ENCODE measurements at places on chromosomes 4 and X.

DNA sequence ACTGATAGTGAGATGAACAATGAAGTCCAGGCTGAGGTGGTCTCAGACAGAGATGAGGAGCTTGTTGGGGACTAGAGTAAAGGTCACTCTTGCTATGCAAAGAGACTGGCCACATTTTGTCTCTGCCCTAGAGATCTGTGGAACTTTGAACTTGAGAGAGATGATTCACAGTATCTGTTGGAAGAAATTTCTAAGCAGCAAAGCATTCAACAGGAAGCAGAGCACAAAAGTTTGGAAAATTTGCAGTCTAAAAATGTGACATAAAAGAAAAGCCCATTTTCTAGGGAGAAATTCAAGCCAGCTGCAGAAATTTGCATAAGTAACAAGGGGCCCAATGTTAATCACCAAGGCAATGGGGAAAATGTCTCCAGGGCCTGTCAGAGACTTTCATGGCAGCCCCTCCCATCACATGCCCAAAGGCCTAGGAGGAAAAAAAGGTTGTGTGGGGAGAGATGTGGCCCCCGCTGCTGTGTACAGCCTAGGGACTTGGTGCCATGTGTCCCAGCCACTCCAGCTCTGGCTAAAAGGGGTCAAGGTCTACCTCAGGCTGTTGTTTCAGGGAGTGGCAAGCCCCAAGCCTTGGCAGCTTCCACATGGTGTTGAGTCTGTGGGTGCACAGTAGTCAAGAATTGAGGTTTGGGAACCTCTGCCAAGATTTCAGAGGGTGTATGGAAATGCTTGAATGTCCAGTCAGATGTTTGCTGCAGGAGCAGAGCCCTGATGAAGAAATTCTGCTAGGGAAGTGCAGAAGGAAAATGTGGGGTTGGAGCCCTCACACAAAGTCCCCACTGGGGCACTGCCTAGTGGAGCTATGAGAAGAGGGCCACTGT is 262.8 kb downstream of the DKK2 start:
- no peak for DNase-seq

- DNase-seq, result no peak
These were observed 23.5 kb upstream of the PRDM8 start for GRCh38 chr4:80173841-80174240.

GRCh38 chrX:72180539-72180938 is 1.0 kb upstream of the PIN4 start:
- DNase-seq, result no peak

- DNase-seq, result no peak
These were observed 162.4 kb downstream of the UNC5C start for GRCh38 chr4:95386410-95386809.

DNA sequence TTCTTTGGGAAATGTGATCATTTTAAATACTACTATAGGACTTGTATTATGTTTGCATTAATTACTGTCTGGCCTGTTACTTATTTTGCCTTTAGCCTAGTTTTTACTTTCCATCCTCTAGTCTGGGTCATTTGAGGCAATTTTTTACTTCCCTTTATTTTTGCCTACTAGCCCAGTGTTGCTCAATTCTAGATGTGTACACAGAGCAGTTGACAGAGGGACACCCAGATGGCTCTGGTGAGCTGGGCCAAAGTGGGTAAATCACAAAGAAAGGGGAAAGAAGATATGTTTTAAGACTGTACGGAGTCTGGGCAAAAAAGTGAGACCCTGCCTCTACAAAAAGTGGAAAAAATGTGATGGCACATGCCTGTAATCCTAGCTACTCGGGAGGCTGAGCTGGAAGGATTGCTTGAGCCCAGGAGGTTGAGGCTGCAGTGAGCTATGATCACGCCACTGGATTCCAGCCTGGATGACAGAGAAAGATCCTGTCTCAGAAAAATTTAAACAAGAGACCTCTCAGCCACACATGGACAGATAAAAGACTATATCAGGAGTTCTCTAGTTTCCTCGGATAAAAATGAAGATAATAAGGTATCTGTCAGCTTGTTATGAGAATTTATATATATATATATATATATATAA is 35.7 kb downstream of the APOO start:
- DNase-seq, result no peak

DNA sequence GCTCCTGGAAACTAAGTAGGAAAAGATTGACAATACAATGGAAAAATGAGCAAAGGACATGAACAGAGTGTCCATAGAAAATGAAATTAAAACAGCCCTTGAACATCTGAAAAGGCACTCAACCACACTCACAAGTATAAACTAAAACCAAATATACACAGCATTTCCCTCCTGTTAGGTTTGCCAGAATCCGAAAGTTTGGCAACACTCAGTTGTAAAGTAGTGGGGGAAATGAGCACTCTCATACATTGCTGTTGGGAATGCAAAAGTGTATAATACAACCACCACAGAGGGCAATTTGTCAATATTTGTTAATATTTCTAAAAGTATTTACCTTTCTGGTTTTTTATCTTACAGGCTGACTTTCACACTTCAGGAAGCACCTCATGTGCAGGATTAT is 84.2 kb upstream of the TMEM164 start:
- DNase-seq, result no peak

- DNase-seq, result no peak
These were observed 122.0 kb upstream of the NRK start for GRCh38 chrX:105700331-105700730.

DNA sequence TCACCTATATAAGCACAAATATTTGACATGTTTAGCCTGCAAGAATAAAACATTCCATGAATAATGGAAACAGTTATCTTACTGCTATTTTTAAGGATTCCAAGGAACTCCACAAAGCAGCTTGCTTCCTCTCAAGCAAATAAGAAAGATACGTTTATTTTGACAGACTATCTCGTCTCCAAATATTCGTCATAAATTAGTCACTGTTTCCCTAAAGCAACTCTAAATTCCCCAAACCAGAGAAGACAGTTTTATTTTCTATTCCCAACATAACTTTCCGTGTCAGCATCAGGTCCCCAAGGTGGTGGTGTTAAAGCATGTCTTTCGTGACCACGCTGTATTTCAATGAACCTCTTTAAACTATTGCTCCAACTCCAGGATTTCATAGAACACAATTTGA is 24.3 kb upstream of the DKK2 start:
- no peak for DNase-seq

- DNase-seq, result no peak
These were observed 3.7 kb downstream of the SUV39H1 start for GRCh38 chrX:48700246-48700645.

DNA sequence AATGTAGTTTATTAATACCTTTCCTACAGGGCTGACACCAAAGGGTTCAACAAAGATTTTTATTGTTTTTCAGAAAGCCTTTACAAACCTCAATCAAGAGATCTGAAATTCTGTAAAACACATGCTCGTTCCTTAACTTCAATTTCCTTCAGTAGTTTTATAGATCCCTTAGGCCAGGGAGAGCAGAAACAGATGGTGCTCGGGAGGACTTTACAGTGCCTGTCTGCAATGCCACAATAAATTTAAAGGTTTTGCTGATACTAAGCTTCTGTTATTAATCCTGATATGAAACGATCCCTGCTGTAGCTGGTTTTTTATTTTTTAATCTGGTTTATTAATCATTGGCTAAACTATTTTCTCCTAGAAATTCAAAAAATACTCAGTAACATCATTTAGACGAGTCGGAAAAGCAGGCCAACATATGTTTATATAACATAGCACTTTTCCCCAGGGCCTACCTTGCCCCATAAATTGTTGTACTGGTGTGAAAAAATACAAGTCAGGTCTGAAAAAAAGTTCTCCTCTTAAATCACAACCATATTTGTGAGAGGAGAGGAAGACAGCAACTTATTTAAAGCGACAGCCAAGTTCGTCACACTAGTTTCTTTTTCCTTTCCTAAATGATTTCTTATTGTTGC is 39.8 kb downstream of the SHISA3 start:
- no peak for DNase-seq

GRCh38 chr4:152536545-152537182 is 772 bp upstream of the FBXW7 start:
- DNase-seq, result peak; percentile 83

DNA sequence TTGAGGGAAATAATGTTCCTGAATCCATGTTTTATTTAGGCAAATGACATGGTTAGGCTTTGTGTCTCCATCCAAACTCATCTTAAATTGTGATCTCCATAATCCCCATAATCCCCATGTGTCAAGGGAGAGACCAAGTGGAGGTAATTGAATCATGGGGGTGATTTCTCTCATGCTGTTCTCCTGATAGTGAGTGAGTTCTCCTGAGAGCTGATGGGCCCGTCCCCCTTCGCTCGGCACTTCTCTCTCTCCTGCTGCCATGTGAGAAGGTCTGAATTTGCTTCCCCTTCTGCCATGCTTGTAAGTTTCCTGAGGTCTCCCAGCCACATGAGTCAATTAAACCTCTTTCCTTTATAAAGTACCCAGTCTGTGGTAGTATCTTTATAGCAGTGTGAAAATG is 563.0 kb upstream of the NR3C2 start:
- no peak for DNase-seq

DNA sequence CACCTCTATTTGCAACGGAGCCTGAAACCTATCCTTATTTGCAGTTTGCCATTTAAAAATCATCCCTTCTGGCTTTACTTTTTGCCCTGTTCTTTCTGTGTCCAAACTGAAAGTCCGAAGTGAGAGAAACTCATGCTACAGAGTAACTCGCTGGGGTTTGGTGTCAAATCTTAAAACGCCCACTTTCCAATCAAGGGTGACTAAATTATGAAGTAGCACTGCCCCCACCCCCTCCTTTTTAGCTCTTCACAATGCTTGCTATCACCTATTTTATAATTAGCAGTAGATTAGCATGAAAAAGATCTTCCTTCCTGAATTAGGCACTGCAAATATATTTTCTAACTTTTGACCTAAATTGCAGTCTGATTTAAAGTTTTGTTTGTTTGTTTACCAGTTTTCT is 52.5 kb downstream of the VGLL1 start:
- no peak for DNase-seq

DNA sequence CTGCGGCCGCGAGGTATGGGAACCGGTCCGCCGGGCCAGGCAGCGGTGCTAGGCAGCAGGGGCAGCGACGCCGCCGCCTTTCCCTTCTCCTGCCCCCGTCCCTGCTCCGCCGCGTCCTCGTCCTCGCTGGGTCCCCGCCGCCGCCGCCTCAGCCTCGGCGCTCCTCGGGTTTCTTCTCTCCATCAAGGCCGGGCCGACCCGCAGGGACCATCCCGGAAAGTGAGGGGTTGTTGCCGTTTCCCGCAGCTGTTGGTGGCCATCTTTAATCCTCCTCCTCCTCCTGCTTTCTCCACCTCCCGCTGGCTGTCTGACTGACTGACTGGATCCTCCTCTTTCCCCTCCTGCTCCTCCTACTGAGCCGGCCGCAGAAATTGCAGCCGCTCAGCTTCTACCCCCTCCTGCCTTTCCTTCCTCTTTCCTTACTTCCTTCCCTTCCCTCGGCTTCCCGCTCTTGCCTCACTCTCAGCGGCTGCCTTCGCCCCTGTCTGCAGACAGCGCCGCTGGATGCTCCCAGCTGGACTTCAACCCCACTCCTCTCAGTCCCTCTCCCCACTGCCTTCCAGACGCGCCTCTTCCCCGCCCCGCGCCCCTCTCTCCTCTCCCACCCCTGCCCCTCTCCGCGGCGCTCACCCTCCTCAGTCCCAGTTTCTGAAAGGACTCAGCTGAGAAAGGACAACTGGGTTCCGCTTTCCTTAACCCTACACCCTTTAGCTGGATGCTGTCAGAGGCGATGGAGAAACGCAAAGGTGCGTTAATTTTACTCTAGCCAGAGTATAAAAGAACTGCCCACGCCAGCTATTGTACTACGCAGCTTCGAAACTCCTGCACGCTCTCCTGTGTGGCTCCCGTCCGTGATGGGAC is at the start of gene WDFY3:
TSS of gene WDFY3 (minus strand) at position 309 of the 861 bp plus-strand sequence. CDS start 106,099 bp downstream, outside the sequence.
- DNase-seq, result no peak

DNA sequence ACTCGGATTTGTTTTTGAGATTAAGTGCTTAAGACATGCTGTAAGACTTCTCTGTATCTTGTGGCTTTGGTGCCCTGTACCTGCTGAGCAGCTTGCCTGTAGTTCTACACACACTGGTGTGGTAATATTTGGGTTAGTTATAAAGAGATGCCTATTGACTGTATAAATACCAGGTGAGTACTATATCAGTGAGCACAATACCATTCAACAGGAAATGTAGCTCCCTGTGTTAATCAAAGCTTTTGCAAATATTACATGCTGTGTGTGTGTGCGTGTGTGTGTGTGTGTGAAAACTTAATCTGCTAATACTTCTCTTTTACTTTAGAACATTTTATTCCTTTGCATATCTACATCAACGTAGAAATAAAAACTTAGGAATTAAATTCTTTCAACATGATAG is 30.1 kb downstream of the MYOZ2 start:
- DNase-seq, result no peak

GRCh38 chr4:41215155-41215554 is 813 bp upstream of the APBB2 start:
- DNase-seq, result no peak

DNA sequence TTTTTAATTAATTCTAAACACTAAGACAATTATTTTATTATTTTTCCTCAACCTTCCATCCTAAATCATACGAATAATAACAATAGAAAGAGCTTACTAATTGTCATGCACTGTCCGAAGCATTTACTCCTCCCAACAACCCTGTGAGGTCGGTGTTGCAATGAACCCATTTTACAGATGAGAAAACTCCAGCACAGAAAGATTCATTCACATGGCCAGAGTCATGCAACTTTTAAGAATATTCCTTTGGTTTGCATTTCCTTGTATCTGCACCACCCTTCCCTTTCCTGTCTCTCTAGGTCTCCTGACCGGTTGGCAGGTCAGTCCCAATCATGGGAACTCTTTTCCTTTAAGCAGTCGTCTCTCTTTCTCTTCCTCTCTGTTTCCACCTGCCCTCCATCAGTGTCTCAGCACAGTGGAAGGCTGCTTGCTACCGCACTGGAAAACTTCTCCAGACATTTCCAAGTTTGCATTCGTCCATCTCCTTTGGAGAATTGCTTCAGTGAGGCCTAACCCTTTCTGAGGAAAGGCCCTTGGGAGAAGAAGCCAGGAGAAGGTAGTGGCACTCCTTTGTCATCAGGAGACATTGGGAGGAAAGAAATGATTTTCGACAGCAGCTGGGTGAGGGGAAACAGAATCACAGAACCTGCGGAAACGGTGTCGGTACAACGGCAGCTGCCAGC is 1.9 kb upstream of the TMSB4X start:
- DNase-seq, result no peak

DNA sequence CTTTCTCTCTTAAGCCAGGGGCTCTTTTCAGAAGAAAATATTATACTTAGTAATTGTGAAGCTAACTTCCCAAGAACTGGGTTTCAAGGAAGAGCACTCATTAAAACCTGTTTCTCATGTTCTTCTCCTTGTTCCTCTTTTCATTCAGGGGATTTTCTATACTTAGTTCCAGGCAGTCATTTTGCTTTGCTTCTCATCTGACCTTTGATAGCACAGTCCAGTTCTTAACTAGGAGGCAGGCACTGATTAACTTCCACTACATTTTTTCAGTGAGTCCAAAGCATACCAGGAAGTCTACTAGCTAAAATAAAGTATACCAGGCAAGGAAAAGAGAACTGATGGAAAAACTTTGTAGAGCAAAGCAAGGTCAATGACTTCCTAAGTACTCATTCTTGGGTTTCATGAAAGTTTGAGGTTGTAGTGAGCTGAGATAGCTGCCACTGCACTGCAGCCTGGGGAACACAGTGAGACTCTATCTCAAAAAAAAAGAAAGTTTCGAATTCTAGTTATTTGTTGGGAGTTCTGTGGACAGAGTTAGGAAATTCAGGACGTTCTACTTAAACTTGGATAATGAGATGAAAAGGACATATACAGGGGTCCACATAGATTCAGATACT is 190.1 kb upstream of the HS3ST1 start:
- no peak for DNase-seq

GRCh38 chrX:51641421-51642021 is 22.8 kb upstream of the CENPVL3 start:
- DNase-seq, result peak; percentile 21

GRCh38 chr4:65834707-65835106 is 164.4 kb upstream of the EPHA5 start:
- DNase-seq, result no peak

Measured in activated CD4-positive, alpha-beta T cell treated with anti-CD3 and anti-CD28 coated beads, Interleukin-2, amount 10 ng/mL, durations not matched to agents 7 days and 5 days (primary cell).